Psoas muscle (tissue), 8 donors: ENCODE measurements at places on chromosomes 7 and 10. TPM values are rescaled to one million over a fixed set of nuclear protein-coding genes. Genes with fewer than 3 reads are reported as not detected.
A peak's percentile ranks its signal among the peaks of the same experiment; 100 is the strongest.

OR2A7 gene
- total RNA-seq: not detected

GRCh38 chr10:124047427-124048152 lies 45.8 kb downstream of the CHST15 start:
- no peak overlapping the region for H3K4me3 ChIP-seq
- no peak for DNase-seq
- H3K27ac ChIP-seq: no peak overlapping the region
- H3K36me3 ChIP-seq: no peaks in the 10 kb centered on the region
- H3K27me3 ChIP-seq: no peaks in the 10 kb centered on the region
- peaks cover 3% of the 10 kb centered on the region for H3K4me1 ChIP-seq

PRKG1 gene
- total RNA-seq: 44.4 TPM

KAT6B gene
- total RNA-seq: 16.9 TPM

- peak overlapping the region; percentile 13 for H3K27ac ChIP-seq
- no peaks in the 10 kb centered on the region for H3K36me3 ChIP-seq
- H3K4me1 ChIP-seq: no peaks in the 10 kb centered on the region
Observed at GRCh38 chr10:3400348-3400747, 227.8 kb upstream of the PITRM1 start.

DNA sequence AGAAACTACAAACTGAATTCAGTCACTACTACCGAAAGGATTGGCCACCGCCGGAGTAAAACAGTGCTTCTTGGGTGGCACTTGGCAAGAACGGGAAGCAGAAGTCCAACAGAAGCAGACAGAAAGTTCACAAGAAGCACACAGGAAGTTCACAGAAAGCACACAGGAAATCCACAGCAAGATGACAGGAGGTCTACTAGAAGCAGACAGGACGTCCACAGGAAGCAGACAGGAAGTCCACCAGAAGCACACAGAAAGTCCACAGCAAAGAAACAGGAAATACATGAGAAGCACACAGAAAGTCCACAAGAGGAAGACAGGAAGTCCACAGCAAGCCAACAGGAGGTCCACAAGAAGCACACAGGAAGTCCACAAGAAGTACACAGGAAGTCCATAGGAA lies 399.2 kb upstream of the AUTS2 start:
- no peaks in the 10 kb centered on the region for H3K4me1 ChIP-seq
- H3K4me3 ChIP-seq: no peak overlapping the region
- H3K27ac ChIP-seq: no peak overlapping the region
- H3K27me3 ChIP-seq: no peaks in the 10 kb centered on the region
- no peaks in the 10 kb centered on the region for H3K36me3 ChIP-seq

DKK1 gene
- 0.24 TPM for total RNA-seq

HMX2 gene
- not detected for total RNA-seq

KNDC1 gene
- not detected for total RNA-seq

DNA sequence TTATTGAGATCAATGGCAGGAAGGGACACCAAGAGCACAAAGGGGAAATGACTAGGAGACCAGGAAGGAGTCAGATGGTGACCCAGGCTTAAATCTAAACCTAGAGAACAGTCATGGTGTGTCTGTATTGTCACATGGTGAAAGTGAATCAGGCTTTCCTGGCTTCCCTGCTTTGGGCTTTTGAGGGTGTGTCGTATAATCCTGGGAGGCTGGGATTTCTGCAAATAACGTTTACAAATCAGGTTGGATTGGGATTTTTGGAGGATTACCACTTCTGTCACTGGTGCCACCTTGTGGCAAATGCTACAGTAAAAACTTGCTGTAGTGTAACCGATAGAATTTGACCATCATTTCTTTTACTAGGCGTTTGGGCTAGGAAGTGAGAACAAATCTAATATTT lies 502.6 kb downstream of the NRG3 start:
- DNase-seq: no peak
- H3K27ac ChIP-seq: no peak overlapping the region
- H3K4me1 ChIP-seq: no peaks in the 10 kb centered on the region
- H3K27me3 ChIP-seq: no peaks in the 10 kb centered on the region

DNA sequence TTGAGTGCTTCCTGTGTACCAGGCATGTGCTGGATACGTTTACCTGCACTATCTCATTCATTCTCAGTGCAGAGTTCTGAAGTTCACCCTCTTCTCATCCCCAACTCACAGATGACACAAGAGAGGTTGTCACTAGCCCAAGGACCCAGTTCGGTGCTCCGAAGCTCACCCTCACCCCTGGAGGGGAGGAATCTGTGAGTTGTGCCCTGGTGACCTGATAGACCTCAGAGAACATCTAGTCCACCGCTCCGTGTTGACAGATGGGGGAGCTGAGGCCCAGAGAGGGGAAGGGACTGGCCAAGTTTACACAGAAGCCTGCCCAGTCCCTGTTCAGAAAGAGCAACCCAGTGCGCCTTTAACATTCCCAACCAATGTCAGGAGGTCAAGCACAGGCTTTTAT lies 44.8 kb upstream of the EMX2 start:
- no peaks in the 10 kb centered on the region for H3K4me1 ChIP-seq
- H3K36me3 ChIP-seq: no peaks in the 10 kb centered on the region
- H3K27ac ChIP-seq: no peak overlapping the region
- peaks cover 14% of the 10 kb centered on the region for H3K27me3 ChIP-seq
- H3K4me3 ChIP-seq: no peak overlapping the region
- no peak for DNase-seq

GRCh38 chr7:40757109-40757508 lies 622.3 kb downstream of the SUGCT start:
- no peaks in the 10 kb centered on the region for H3K27me3 ChIP-seq
- no peaks in the 10 kb centered on the region for H3K4me1 ChIP-seq
- H3K4me3 ChIP-seq: no peak overlapping the region
- no peaks in the 10 kb centered on the region for H3K36me3 ChIP-seq
- DNase-seq: no peak

- no peaks in the 10 kb centered on the region for H3K4me1 ChIP-seq
- no peak overlapping the region for H3K4me3 ChIP-seq
- H3K36me3 ChIP-seq: no peaks in the 10 kb centered on the region
- no peak overlapping the region for H3K27ac ChIP-seq
- peaks cover 2% of the 10 kb centered on the region for H3K27me3 ChIP-seq
Observed at GRCh38 chr10:86070278-86070677, 296.3 kb downstream of the GRID1 start.
